Globus pallidus (tissue), 1 donor: ENCODE measurements at places on chromosomes 3 and 15.

- DNase-seq, result no peak
Measured at GRCh38 chr3:24507776-24508422, 13.2 kb upstream of the THRB start.

DNA sequence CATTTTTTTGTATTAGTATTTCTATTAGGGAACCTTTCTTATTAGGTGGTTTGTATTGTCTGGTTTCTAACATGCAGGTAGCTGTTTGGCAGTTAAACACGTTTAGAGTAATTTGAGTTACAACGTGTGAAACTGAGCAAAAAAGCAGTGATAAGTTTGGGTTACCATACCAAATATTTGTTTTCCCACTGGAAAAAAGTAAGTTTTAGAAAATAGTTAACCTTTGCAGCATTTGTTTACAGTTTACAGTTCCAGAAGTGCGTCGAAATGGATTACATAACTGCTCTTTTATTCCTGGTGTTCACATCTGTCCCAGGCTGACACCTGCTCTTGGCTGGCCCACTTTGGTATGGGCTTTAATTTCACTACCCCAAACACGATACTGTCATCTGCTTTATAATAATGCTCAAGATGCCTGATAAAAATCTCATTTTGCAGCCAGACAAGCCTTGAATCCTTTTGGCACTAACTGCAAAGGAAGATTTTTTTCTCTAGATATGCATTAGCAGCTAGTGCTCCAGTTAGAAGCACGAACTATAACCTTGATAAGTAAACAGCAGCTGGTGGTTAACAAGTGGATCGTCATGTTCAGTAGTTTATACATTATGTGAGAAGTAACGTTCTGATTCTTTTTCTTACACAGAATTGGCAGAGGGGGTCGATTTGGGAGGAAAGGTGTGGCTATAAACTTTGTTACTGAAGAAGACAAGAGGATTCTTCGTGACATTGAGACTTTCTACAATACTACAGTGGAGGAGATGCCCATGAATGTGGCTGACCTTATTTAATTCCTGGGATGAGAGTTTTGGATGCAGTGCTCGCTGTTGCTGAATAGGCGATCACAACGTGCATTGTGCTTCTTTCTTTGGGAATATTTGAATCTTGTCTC, 5.3 kb downstream of the EIF4A2 start:
- no peak for DNase-seq

GRCh38 chr3:31009881-31010280, 115.4 kb upstream of the GADL1 start:
- DNase-seq, result no peak

DNA sequence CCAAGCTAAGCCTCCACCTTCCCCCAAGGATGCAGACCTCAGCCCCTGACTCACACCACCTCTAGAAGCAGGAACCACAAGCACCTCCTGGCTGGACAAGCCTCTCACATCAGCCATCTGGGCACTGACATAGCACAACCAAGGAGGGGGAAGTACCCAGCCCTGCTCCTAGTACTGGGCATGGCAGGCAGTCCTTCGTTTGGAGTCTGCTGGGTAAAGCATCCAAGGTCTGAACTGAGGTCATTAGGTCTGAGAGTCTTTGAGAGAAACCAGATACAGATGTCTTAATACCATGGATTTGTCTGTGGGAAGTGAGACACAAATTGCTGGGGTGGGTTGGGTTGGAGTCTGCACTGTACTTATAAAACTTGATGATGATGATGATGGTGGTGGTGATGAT, 61.8 kb downstream of the CCDC33 start:
- DNase-seq, result no peak

GRCh38 chr15:27456807-27457206, 485.8 kb downstream of the GABRG3 start:
- no peak for DNase-seq

GRCh38 chr3:196489747-196490146, 13.8 kb downstream of the RNF168 start:
- no peak for DNase-seq
